NCI-H2171 (cell line): ENCODE measurements at places on chromosomes 1 and 21.

- no peak for DNase-seq
These were observed 997.3 kb downstream of the AMY1C start for GRCh38 chr1:104746994-104747393.

- DNase-seq: no peak
These were observed 6.9 kb upstream of the ATXN7L2 start for GRCh38 chr1:109476825-109477224.

DNA sequence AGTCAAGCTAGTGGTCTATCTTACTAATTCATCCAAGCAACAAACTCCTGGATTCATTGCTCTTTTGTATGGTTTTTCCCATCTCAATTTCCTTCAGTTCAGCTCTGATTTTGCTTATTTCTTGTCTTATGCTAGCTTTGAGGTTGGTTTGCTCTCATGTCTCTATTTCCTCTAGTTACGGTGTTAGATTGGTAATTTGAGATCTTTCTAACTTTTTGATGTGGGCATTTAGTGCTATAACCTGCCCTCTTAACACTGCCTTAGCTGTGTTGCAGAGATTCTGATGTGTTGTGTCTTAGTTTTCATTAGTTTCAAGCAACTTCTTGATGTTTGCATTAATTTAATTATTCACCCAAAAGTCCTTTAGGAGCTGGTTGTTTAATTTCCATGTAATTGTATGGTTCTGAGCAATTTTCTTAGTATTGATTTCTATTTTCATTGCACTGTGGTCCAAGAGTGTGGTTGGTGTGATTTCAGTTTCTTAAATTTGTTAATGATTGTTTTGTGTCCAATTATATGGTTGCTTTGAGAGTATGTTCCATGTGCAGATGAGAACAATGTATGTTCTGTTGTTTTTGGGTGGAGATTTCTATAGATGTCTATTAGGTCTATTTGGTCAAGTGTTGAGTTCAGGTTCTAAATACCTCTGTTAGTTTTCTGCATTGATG, 154.6 kb downstream of the PLPPR5 start:
- DNase-seq: no peak

DNA sequence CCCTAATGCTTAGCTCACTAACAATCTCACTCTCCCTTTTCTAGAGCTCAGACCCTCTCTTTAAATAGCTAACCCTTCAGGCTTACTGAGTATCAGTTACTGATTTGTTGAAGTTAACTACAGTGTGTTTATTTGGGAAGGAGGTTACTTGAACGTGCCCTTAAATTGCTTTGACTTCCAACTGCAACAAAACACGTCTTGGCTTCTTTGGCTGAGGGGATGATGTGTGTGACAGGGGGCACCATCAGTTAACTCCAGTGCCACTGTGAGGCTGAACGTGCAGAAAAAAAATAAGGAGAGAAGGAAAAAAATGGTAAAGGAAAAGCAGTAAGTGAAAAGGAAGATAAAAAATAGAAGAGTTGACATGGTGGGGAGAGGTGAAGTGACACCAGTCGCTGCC, 75.1 kb upstream of the NRIP1 start:
- DNase-seq: no peak

DNA sequence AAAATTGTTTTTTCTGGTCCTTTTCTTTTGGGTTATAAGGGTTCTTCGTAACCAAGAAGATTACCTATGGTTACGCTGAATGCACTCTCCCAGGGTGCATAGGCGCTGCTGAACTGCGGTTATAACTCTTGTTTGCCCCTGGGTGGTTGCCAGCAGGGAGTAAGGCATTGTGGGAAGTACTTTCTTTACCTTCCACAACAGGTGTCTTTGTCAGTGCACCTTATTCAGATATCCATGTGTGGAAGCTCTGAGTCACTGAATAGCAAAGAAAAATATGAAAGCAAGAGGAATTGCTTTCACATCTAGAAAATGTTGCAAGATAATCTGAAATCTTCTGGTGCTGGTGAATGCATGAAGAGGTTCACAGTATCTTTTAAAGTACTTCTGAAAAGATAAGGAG, 124.4 kb upstream of the CACYBP start:
- no peak for DNase-seq

- no peak for DNase-seq
These were observed 73.0 kb downstream of the CCDC18 start for GRCh38 chr1:93253516-93253915.

DNA sequence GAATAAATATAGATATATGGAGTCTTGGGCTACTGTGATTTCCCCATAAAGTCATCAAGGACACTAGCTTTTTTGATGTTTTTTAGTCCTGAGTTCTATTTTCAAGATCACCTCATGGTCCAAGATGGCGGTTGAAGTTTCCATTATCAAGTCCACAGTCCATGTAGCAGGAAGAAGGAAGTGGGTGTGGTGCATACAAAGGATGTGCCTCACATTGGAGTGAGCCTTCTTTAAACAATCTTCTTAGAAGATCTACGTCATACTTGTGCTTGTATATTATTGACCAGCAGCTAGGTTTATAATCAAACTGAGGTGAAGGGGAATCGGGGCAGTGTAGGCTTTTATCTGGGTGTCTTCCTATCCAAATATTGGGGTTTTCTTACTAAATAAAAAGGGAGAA, 93.4 kb downstream of the FGGY start:
- no peak for DNase-seq

DNA sequence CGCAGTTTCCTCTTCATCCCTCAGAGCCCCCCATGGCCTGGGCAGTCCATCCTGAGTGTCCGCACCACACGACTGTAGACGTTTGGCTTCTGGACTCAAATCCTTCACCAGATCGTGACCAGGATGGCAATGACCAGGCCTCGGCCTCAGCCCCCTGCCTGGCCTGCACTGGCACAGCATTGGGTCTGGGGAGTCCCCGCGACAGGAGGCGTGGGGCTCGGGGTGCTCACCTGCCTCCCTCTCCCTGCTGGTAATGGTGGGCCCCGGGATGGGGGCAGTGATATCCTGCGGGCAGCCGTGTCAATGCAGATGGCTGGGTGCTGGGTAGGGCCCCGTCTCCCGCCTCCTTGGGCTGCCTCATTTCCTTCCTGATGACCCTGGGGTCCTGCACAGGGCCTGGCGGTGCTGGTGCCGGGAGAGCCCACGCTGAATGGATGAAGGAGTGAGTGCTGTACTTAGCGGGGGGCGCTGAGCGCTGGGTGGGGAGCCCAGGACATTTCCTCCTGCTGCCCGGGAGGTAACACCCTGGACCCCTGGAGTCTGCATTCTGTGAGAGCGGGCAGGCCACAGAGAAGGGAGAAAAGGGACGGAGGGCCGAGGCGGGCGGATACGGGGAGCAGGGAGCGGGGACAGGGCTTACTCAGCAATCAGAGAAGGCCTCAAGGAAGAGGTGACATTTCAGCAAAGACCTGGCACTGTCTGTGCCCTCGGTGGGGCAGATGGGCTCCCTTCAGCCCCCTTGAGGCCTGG, 2.1 kb upstream of the TNFRSF14 start:
- no peak for DNase-seq

GRCh38 chr1:5887971-5888361, 104.3 kb downstream of the NPHP4 start:
- no peak for DNase-seq

DNA sequence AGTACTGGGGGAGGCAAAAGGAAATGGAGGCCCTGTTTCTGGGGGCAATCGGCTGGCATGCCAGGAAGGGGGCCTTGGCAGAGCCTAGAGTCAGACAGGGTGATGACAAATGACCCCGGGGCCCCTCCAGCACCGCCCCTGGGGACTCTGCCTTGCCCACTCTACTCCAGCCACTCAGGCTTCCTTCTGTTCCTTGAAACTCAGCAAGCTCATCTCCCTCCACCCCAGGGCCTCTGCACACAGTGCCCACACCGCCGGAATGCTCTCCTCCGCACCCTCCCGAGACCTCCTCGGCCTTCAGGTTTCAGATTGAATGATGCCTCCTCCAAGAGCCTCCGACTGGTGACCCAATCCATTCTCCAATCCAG, 122.5 kb upstream of the ZBTB40 start:
- no peak for DNase-seq

DNA sequence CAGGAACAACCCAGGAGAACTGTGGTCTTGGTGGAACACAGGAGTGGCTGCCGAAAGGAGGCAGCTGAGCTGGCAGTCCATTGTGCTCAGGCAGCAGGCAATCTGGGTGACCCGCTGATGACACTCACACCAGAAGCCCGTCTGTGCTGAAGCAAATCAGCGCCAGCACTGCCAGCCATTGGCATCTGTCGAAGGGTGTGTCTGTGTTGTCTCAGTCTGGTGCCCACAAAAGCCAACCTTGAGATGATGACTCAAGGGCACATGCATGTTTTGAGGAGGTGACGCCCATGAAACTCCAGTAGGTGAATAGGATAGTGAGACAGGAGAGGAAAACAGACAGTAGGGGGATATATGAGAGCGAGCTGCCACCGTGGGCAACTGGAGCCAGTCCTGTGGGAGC, 167.3 kb downstream of the KAZN start:
- peak; percentile 36 for DNase-seq

DNA sequence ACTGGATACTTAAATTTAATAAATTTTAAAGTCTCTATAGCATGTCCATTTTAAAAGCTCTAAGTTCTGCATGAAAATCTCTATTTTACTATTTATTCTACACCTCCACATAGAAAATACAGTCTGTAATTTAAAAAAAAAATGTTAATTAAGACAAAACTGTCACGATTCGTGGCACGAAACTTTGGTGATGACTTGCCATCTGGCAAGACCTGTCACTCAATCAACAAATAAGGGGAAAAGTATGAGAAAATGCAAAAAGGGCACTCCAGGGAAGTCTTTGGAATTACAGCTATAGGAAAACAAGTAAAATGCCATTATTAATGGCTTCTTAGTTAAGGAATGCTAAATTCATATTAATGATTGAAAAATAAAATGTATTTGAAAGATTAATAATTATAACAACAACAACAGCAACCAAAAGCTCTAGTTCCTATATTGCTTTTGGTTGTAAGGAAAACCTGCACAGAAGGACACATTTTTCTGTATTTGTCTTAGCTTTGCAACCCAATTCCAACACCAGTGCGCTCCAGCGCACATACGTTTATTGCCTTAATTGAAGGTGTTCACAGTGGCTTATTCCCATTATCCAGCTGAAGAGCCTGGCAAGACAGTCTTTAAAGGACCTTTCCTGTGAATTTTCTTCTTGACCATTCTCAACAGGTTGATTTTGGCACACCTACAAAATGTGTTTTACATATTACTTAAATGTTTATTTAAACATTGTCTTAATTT, 107.8 kb downstream of the PLPPR5 start:
- no peak for DNase-seq

GRCh38 chr1:199173356-199173755, 534.5 kb downstream of the PTPRC start:
- no peak for DNase-seq

- DNase-seq: no peak
These were observed 39.5 kb downstream of the PHACTR4 start for GRCh38 chr1:28409090-28409489.

DNA sequence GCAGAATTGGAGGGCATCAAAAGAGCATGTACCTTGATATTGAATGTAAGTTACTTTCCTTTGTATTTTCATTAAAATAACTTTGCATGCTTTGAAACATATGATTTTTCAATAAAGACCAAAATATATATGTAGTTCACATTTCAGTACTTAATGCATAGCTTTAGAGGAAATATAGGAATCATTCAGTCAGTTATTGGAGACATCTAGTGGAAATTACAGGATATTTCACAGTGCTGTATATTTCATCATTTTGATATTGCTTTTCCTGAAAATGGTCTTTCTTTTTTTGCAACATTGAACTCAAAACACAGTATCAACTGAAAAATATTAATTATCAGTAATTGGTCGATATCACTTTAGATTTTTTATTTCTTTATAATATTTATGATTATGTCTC, 375.8 kb downstream of the NCAM2 start:
- no peak for DNase-seq

GRCh38 chr1:44267438-44267837, 54.2 kb downstream of the DMAP1 start:
- no peak for DNase-seq

GRCh38 chr21:21187579-21187978, 189.4 kb downstream of the NCAM2 start:
- DNase-seq: no peak

- DNase-seq: no peak
These were observed 11.1 kb upstream of the RAB42 start for GRCh38 chr1:28580722-28581530.

DNA sequence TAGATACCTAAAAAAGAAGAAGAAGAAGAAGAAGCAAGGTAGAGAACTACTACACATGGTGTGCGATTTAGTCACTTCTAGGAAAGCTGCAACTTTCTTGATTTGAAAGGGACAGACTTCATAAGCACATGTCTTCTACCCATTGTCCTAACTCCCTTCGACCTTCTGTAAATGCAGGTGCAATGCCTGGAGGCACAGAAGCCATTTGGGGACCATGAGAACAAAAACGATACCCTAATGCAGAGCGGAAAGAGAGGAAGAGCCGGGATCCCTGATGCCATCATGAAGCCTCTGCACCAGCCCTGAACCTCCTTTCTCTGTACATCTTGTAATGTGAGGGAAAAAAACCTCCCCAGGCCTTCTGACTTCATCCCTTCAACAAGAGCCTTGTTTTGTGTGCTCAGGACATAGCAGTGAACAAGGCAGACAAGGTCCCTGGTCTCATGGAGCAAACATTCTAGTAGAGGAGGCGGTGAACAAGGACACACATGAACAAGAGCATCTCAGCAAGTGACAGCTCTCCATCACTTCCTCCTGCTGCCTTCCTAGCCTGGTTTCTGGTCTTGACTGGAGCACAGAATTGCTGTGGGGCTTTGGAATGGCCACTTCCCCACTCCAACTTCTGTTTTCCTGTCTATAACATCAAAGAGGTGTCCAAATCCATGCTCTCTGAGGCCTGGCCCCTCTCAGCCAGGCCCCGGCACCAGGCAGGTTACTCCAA, 5.5 kb upstream of the LAPTM5 start:
- no peak for DNase-seq

- no peak for DNase-seq
These were observed 153.4 kb upstream of the CAMK1G start for GRCh38 chr1:209430107-209430506.

DNA sequence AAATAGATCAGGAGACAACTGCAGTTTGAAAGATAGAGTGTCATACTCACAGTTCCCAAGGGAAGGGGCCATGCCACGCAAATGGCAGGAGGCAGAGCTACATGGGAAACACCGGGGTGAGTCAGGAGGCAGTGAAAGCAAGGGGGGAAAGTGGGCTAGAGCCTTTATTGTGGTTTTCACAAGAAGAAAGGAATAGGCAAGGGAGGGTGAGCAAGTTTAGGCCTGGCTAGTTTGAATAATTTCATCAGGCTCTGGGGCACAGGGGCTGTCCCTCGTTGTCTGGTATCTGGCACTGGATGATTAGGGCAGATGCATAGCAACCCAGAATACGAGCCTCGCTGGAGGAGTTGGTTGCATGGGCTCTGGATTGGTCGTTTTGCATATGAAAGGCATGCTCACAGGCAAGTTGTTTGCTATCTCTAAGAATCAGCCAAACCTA, 17.0 kb upstream of the ITLN2 start:
- DNase-seq: no peak

- peak; percentile 26 for DNase-seq
These were observed 7.0 kb upstream of the TRIM45 start for GRCh38 chr1:117128323-117129079.

- DNase-seq: no peak
These were observed 7.3 kb downstream of the BMP8B start for GRCh38 chr1:39781349-39781715.

GRCh38 chr1:150724336-150724735, 3.6 kb upstream of the HORMAD1 start:
- no peak for DNase-seq

- peak; percentile 24 for DNase-seq
These were observed 203.9 kb downstream of the C1orf94 start for GRCh38 chr1:34380526-34381124.

- DNase-seq: no peak
These were observed 50.5 kb downstream of the SIPA1L2 start for GRCh38 chr1:232579466-232579865.
